T-helper 2 cell (primary cell): ENCODE measurements at places on chromosomes 13 and 19.

GRCh38 chr13:66586489-66586888 is 643.6 kb downstream of the PCDH9 start:
- no peak for DNase-seq

GRCh38 chr13:111251646-111252445 is 68.6 kb upstream of the TEX29 start:
- no peak for DNase-seq

DNA sequence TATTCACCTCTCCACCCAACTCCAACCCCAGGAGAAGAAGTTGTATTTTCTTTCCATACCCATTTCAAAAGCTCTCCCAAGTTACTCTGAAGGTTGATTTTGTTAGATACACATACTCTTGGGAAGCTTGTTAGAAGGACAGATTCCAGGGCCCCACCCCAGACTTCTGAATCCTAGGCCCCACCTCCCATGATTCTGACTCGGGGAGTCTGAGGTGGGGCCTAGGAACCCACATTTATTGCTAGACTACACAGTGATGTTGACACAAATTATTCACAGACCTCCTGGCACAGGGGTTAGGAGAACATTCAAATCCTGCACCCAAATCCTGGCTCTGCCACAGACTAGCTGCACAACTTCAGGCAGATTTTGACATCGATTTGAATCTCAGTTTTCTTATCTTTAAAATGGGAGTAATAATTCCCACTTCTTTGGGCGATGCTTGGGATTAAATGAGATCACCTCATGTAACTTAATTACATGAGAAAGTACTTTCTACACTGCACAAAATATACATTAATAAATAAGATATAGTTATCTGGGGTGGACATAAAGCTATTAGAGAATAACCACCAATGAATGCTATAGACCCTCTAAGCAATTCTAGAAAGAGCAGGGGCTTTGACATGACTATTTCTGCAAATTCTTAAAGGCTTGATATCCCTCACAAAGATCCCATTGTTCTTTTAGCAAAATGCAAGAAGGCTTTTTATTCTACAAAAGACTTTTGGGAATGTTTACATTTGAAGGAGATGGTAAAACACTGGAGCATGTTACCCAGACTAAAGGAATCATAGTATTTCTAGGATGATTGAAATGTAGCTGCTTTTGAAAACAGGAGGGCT is 18.0 kb downstream of the MBNL2 start:
- DNase-seq: no peak

DNA sequence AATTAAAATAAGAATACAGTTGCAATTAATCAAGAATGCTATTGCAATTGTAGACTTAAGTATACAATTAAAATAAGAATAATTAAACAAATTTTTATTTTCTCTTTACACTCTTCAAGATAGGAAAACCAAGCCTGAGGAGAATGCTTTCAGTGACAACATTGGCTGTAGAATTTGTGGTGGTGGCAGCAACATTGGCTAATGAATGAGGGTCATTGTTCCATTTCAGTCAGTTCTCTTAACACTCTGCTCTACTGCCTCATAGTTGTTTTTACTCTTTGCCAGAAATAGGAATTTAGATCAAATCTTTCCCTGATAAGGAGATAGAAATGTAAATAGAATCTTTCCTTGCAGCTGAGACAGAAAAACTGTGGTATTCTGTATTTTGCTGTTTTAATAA is 391.6 kb downstream of the PCDH20 start:
- no peak for DNase-seq

DNA sequence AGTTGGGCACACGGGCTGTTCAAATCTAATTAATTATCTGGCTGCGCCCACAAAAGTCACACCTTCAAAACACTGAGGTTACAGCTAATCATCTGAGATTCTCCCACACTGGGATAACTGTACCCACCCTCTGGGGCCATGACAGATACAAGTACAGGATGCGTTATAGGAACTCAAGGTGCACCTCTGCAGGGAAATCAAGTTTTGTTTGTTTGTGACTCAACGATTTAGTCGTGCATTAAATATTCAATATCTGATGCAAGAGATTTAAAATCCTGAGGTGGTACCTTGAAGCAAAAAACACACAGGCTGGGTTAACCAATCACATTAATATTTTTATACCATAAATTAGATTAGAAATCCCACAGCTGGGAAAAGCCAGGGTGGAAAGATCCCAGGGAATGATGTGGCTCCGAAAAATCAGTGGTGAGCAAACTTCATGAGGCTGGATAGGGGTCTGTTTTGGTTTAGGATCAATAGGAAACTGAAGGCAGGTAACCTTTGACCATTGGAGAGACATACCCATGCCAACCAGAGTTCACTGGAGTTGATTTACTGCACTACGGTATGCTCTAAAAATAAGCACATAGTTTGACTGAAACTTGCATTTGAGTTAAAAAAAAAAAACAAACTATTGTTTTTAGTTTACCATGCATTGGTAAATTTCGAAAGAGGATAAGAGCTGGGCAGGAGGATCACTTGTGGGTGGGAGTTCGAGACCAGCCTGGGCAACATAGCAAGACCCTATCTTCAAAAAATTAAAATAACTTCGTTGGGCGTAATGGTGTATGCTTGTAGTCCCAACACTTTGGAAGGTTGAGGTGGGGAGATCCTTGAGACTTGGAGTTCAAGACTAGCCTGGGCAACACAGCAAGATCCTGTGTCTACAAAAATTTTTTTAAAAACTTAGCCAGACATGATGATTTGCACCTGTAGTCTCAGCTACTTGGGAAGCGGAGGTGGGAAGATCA is 23.9 kb upstream of the CEBPG start:
- DNase-seq: no peak

GRCh38 chr19:13835791-13836723 is 40.8 kb downstream of the ZSWIM4 start:
- peak; percentile 41 for DNase-seq

GRCh38 chr19:19170053-19170872 is at the start of gene MEF2B:
TSS of gene MEF2B (minus strand) at chr19:19170263. CDS start at chr19:19150735, 19,528 bp downstream.
- DNase-seq: peak; percentile 49

DNA sequence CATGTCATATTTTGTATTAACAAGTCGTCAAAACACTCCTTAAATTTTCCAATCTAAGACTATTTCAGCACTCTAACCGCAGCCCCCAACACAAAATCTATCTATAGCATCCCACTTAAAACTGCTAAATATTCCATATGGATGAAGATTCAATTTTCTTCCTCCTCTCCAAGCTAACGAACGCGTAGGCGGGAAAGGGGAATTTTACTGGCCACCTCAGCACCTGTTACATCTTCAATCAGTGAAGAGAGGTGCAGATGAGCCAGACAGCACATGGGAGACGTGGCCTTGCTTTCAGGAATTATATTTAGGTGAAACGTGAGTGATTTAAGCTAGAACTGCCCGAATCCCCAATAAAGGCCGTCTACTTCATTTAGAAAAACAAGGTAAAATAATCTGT is 1.1 kb downstream of the RBM26 start:
- peak; percentile 34 for DNase-seq

GRCh38 chr19:49553451-49554271 is 25.9 kb downstream of the RCN3 start:
- DNase-seq: peak; percentile 48

GRCh38 chr19:8577247-8577646 is at the start of gene MYO1F:
TSS of gene MYO1F (minus strand) at chr19:8577442. CDS start at chr19:8577309, 133 bp downstream.
- DNase-seq: no peak

- no peak for DNase-seq
Measured at GRCh38 chr19:42362891-42363440, 27.1 kb downstream of the CNFN start.

DNA sequence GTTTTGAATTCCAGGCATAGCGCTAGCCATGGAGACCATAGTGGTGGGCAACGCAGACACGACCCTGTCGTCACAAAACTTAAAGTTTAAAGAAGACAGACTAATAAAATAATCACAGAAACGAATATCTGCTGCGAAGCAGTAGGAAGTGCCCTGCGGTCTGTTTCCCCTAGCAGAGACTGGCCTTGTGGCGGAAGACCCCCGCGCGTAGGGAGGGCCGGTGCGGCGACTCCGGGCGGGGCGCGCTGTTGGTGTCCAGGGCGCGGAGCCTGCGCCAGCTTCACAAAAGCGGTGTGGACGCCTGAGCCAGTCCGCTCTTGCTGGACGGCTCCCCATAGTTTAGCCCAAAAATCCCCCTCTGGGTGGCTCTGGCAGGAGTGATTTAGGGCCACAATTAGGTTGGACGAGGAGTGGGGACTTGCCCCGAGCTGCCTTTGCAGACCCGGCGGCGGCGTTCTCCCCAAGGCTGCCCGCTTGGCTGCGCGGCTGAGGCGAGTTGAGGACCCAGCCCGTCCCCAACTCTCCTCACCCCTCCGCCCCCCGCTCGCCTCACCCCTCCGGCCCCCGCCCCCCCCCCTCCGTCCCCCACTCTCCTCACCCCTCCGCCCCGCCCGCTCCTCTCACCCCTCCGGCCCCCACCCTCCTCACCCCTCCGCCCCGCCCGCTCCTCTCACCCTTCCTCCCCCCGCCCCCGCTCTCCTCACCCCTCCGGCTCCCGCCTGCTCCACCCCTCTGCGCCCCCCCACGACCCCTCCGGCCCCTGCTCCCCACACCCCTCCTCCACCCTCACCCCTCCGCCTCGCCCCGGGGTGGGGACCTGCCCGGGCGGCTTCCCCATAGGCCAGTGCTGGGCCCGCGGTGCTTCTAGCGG is 14.2 kb upstream of the LATS2 start:
- DNase-seq: peak; percentile 30

- no peak for DNase-seq
Measured at GRCh38 chr13:93646245-93646644, 419.6 kb downstream of the GPC6 start.

- DNase-seq: no peak
Measured at GRCh38 chr19:50215820-50216219, 12.4 kb downstream of the MYH14 start.

- no peak for DNase-seq
Measured at GRCh38 chr19:10116085-10116865, 3.4 kb downstream of the EIF3G start.

DNA sequence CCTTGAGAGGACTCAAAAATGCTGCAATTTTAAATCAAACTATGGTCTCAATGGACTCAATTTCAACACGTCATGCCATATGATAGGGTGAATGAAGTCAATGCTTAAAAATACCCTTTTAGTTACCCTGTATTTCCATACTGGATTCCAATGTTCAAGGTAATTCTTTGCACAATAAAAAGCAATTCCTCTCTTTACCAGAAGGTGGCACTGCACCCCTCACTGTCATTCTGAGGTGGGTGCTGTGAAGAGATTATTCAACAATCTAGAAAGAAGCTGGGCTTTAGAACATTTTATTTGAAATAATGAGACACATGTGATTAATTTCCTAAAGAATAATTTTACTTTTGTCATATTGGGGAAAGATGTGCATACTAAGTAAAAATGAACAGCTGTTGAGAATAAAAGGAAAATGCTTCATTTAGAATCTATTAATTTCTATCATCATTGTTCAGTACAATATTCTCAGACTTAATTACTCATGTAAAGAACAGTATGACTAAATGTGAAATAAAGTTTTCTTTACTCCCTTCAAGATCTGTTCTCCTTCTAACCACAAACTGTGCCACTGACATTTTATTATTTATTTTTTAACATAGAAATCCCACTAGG is 789.1 kb downstream of the GPC5 start:
- no peak for DNase-seq

- DNase-seq: no peak
Measured at GRCh38 chr13:28753208-28753892, 34.6 kb upstream of the SLC46A3 start.
